ENCODE measurements at places on chromosomes 2 and 18.

DNA sequence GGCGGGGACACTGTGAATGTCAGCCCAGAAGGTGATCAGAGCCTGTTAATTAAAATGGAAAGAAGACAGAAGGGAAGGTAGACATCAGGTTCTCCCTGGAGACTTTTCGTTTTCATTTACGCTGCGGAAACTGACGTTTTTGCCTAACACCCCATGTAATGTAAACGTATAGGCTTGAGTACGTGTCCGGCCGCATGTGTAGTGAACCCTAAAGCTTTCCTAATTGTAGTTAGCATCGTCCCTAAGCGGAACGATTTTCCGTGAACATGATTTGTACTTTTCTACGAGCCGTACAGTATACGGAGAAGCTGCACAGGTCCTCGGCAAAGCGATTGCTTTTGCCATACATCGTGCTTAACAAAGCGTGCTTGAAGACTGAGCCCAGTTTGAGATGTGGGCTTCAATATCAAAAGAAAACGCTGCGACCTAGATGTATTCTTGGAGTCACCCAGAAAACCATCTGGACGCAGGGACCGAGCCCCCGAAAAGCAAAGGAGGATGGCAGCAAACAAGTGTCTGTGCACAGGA, 284 bp downstream of the TIMM21 start:
- DNase-seq, result no peak

- no peak for DNase-seq
These were observed 12.1 kb downstream of the GALNT14 start for GRCh38 chr2:31125918-31126695.

DNA sequence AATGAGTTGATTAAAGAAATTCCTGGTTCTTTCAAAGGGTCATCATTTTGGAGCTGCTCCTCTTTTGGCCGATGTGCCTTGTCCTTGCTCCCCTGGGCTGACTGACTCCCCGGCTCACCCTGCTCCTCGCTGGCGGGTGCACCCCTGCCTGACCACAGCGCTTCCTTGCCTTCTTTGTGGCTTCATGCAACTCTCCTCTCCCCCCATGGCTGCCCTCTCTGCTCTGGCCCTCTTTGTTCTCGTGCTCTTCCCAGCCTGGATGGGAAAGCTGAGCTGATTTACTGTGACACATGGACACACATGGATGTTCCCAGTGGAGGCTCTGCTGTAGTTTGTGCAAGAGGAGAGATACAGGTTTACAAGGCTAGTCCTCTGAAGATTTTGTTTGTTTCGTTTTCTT, 234.6 kb downstream of the HAUS1 start:
- no peak for DNase-seq

GRCh38 chr18:63138436-63139340, 180.9 kb downstream of the BCL2 start:
- DNase-seq, result no peak

- no peak for DNase-seq
These were observed 111.3 kb downstream of the GALNT1 start for GRCh38 chr18:35692866-35693265.

All from activated CD8-positive, alpha-beta memory T cell treated with anti-CD3 and anti-CD28 coated beads for 48 hours (primary cell).